ENCODE measurements at places on chromosomes 16 and 17.

DNA sequence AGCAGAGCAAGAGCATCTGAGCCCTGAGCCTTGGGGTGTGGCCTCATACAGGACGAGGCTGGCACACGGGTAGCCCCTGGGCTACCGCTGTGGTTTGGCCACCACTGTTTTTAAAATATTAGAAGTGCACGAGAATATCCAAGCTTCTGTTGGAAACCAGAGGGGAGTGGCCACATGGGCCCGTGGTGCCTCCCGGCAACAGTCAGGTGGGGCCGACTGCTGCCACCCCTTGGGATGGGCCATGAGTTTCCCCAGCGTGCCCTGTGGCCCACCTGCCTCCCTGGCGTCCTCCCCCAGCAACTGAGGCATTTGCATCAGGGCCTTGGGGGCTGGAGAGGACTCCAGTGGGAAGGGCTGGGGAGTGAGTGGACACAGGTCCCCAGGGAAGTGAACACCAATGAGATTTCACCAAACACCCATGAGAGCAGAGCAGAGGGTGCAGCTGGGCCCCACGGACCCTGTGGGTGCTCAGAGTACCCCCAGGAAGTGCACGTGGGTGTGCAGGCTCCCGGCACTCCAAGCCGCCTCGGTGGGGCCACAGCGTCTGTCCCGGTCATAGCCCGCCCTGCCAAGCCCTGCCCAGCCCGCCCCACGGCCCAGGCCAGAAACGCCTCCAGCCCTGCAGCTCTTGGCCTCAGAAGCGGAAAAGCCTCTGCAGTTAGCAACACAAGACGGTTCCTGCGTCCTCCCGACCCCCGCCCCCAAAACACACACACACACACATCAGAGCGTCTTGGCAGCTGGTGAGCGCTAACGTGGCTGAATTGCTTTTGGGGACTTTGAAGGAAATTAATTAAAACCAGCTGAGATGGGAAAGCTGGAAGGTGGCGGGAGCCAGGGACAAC lies 22.7 kb downstream of the ZNF469 start:
- no peak for DNase-seq

- no peak for DNase-seq
Measured at GRCh38 chr17:47335101-47335936, 11.6 kb downstream of the EFCAB13 start.

DNA sequence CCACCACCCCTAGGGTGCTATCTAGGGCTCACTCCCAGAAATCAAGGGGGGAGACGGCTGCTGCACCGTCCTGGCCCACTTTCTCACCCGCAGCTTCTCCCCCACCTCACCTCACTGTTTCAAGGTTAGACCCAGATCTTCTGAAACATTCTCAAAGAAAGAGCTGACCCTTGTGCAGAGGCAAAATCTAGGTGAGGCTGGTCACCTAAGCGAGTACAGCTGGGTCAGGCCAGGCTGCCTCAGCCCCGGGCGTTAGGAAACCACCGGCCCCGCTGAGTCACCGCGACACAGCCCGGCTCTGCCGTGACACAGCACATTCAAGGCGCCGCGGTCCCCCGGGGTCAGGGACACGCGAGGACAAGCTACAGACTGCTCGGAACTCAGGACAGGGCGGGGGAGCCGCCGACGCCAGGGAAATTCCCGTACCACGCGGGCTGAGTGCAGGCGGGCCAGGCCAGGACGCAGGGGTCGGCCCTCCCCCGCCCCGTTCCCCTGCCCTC lies 27.1 kb downstream of the GNPTG start:
- DNase-seq: peak; percentile 91

DNA sequence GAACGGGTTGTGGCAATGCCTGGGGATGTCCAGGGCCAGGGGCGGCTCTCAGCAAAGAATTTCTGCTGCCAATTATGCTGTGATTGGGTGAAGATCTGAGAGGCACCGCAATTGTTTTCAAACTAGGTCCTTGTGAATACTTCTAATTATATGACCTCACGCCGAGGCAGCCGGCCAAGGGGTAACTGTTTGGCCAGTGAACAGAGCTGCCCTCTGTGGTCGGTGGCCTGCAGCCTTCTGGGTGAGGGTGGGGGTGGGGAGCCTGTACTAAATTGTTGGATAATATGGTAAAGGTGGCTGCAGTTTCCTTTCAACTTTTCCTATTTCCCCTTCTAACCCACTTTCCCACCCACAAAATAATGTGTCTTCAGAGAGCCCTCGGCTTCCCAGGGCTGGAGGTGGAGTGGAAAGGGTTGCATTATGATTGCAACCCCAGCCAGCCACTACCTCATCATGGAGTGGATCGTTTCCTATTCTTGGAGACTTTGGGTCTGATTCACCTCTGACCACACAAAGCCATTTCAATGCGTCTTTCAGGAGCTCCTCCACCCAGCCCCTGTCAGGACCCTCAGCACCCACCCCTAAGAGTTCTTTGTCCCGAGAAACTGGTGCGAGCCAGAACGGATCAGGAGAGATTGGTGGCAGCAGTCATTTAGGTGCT lies 2.0 kb upstream of the DNAI2 start:
- peak; percentile 23 for DNase-seq

- DNase-seq: no peak
Measured at GRCh38 chr16:69367980-69368379, 16.4 kb upstream of the TMED6 start.

DNA sequence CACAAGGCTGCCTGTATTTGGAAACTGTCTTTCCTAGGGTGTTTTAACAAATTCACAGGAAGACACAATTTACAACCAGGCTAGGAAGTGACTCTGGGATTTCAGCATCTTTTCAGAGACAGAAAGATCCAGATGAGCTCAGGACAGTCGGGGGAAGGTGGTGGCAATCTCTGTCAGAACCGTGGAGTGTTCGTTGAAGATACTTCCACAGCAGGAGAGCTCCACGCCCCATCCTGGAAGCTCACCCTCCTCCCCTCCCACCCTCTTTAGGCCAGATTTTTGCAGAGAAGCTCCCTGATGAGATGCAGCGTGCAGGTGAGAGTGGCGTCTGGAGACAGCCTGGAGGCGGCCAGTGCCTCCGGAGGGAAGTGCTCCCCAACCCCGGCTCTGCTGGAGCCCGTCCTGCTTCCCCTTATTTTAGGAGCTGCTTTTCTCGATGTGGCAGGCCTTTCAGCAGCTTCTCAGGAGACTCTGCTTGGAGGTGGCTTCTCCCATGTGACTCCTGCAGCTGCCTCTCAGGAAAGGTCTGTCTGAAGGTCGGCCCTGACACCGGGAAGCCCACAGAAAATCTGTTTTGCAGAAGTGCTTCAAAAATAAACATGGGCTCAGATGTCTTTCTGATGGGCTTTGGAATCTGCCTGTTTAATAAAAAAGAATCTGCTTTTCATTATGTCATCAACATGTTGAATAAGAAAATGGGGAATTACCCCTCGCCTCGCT lies 186.4 kb upstream of the CHMP6 start:
- DNase-seq: no peak

DNA sequence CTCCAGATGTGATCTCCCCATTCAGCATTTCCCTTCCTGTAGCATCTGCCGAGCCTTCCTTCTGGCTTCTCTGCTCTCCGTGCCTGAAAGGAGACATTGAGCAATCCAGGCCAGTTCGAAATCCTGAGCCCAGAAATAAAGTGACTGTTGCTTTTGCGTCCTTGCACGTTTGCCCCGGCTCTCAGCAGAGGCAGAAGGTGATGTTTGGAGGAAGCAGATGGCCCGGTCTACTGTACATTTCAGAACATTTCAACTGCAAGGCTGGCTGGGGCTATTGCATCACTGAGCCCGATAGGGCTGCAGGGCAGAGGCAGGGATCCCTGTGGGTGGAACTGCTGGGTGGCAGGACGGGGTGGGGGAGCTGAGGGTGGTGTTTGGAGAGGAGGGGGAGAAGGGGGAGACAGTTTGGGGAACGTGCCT lies 29.4 kb downstream of the IRF8 start:
- DNase-seq: peak; percentile 58

GRCh38 chr17:78853926-78854394 lies 13.3 kb upstream of the USP36 start:
- no peak for DNase-seq

DNA sequence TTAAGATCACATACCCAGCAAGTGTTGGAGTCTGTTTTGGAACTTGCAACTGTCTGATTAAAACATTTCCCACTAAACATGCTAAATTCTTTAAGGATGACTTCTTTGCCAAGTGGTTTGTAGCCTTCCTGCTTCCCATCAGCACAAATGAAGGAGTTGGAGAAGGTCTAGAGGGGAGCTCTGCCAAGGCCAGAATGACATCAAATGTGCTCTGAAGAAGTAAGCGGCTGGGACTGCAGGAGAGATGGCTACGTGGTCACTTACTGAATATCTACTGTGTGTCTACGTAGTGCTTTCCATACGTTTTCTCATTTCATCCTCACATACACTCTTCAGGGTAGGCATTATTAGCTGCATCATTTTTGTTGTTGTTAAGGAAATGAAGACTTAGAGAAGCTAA lies 135.7 kb upstream of the NLRP1 start:
- no peak for DNase-seq

- DNase-seq: no peak
Measured at GRCh38 chr16:71288570-71288889, 672 bp downstream of the CMTR2 start.

GRCh38 chr17:55479903-55480302 lies 31.3 kb downstream of the SMIM36 start:
- DNase-seq: no peak

DNA sequence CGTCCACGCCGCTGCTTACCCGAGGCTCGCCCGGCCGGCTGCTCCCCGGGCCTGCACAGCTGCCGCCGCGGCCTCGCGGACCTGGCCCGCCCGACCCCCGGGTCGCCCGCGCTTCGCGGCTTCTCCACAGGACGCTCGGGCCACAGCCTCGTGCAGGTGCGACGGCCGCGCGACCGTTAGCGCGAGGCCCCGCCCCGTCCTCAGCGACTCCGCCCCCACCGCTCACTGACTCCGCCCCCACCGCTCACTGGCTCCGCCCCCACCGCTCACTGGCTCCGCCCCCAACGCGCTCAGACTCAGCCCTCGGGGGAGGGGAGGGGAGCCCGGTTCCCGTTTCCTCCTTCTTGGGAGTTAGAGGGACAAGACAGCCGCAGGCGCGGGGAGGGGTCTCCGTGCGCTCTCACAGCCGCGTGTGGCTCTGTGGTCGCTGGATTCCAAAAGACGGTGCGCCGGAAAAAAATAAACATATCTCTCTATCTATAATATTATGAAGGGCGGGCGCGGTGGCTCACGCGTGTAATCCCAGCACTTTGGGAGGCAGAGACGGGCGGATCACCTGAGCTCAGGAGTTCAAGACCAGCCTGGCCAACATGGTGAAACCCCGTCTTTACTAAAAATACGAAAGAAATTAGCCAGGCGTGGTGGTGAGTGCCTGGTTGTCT lies at the start of gene MEIOB:
TSS of gene MEIOB (minus strand) at position 191 of the 662 bp plus-strand sequence. CDS start 3,989 bp downstream, outside the sequence.
- DNase-seq: peak; percentile 78

DNA sequence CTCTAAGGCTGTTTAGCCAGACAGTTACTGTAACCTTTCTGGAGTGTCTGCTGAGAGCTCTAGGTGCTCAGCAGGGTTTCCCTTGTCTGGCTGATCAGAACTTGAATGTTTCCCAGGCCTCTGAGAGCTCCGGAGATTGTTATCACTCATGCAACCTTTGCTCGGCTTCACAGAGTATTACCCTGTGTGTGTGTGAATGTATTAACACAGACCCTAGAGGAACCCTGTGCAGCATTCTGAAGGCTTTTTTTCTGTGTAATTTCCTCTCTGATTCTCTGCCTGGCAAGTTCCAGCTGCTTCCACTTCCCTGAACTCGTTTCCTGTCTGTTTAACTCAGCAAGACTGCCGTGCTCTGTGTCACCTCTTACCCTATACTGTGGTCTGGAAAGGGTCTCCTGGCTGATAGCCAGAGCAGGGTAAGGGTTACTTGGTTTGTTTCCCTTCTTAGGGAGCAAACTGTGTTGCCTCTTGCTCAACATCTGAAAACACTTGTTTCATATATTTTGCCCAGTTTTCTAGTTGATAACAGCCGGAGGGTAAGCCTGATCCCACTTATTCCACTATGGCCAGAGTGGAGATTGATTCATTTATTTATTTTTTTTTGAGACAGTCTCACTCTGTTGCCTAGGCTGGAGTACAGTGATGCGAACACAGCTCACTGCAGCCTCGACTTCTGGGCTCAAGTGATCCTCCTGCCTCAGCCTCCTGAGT lies 21.7 kb downstream of the PRMT7 start:
- peak; percentile 31 for DNase-seq

DNA sequence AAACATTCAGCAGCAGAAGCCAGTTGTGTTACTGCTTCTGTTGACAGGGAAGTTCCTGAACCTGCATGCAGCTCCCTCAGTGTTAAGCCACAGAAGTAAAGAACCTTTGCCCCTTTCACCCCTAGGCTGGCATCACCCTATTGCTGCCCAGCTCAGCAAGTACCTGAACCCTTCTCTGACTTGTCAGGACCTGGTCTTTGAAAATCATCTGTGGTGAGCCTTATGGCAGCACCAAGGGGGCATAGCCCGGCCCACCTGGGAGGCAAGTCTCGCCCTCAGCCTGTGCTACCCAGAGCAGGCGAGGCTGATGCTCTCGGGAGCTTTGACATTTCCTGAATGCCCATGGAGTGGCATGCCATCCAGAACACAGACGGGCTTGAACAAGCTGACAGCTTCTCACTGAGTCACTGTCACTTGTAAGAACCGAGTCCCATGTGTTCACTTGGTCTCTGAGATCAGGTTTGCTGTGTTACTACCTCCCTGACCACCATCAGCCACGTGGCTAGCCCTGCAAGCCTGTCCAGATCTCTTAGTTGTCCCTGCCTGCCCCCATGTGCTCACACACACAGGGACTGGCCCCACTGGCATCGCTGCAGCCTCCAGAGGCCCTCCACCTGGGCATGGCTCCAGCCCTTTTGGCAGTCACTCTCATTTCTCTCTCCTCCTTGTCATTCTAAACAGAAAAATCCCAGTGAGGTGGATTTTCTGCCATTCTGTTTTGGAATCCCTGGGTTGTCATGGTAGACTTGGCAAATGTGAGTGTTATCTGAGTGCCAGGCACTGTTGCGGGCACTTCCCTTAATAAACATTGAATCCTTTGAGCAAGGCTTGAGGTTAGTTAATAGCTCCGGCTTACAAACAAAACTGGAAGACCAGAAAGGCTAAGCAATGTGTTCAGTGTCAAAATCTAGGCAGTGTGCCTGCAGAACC lies 2.9 kb upstream of the CARMIL2 start:
- DNase-seq: no peak

- no peak for DNase-seq
Measured at GRCh38 chr17:78680436-78680835, 101.6 kb downstream of the CYTH1 start.

GRCh38 chr17:57413848-57414651 lies 157.7 kb downstream of the MSI2 start:
- no peak for DNase-seq

DNA sequence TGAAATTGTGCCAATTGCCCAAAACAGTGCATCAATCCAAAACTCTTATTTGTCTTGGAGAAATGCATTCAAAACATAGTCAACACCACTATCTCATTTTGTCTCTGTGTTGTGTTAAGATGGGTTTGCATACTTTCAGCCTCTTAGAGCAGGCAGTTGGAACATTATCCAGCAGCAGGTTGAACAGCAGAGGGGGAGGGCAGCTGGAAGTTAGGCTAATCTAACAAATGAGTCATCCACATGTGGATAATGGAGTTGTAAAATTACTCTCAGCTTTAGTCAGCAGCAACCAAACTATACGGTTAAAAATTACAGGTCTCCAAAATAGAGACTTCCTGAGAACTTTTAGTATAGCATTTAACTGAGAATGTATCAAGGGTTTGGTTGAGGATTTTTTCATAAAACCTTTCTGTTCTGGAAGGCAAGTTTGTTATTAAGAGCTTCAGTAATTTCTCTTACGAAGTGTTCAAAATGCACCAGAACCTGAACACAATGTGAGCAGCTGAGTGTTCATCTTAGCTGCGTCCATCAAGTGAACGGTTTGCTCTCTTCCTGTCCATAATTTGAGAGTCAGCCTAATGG lies 46.3 kb downstream of the PRKCA start:
- peak; percentile 24 for DNase-seq
